ENCODE measurements at places on chromosomes 3 and 15.
A peak's percentile ranks its signal among the peaks of the same experiment; 100 is the strongest.

- DNase-seq = no peak
Measured at GRCh38 chr15:88834211-88834812, 31.1 kb downstream of the ACAN start.

DNA sequence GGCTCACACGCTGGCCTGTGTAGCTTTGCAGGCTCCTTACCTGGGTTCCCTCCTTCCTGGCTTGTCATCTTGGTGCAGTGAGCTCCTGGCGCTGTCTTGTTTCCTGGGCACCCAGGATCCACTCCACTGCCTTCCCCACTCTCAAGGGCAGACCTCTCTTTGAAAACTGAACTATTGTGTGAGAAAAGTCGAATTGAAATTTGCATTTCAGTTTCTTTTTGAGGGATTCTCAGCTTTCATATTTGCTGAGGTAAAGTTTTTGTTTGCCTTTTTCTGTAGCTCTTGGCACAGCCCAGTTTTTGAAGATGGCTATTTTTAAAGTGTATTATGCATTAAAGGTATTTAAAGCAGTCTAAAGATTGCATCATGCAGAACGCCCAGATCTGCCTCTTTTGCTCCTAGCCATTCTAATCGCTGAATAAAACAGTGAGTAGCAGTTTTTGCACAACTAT lies 70.1 kb downstream of the CCK start:
- DNase-seq = no peak

DNA sequence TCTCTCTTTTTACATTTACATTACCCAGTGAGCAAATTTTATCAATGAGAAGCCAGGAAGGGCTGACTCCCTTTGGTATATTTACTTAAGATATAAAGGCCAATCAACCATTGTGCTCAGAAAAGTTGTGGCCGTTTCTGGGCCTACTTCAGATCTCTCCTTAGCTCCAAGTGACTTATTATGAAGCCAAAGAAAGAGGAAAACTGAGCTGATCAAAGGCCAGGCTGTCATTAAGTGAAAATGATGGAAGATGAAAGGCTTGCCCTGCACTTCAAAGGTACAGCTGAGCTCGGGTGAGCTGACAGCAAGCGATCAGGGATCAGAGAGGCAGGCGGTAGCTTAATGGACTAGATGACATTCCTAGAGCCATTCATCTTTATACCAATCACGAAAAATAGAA lies 24.8 kb downstream of the VGLL4 start:
- DNase-seq = no peak

- peak; percentile 63 for DNase-seq
Measured at GRCh38 chr3:158109804-158110657, at the start of gene RSRC1. Gene RSRC1, plus strand, starts transcription at chr3:158110089. Its CDS starts 12,016 bp downstream, at chr3:158122105.

GRCh38 chr3:178739720-178740119 lies 203.5 kb downstream of the KCNMB2 start:
- no peak for DNase-seq

DNA sequence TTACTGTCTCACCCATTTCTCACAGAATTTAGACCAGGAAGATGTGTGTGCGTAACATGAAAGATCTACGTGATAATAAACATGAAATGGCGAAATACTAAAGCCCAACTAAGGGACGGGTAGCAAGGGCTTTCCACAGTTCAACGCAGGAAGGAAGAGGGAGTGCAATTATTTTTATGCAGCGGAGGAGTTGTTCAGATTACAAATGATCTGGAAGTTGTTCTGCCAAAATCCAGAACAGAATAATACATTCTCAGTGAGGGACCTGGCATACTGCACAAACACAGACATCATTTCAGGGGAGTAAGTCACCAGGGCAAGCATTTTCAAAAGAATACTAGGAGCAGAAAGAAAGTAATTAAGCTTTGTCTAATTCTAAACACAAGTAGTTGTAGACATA lies 133.6 kb upstream of the RAP2B start:
- DNase-seq = no peak

GRCh38 chr3:186909078-186909853 lies 21.1 kb upstream of the ST6GAL1 start:
- DNase-seq = peak; percentile 52

DNA sequence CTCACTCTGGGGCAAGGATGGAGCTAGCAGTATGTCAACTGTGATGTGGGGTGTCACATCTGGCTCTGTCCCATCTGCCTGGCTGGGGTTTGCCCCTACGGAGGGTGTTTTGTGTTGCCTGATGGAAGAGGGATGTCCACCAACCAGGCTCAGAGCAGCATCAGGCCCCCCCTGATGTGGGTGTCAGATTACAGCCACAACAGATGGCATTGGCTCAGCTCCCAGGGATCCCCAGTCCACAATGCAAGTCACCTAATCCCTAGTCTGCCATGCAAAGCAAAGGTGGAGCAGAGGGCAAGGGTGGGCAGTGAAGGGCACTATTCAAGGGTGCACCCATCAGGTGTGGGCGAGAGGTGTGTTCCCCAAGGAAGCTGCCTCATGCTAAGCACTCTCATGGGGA lies 48.9 kb upstream of the AMOTL2 start:
- no peak for DNase-seq

DNA sequence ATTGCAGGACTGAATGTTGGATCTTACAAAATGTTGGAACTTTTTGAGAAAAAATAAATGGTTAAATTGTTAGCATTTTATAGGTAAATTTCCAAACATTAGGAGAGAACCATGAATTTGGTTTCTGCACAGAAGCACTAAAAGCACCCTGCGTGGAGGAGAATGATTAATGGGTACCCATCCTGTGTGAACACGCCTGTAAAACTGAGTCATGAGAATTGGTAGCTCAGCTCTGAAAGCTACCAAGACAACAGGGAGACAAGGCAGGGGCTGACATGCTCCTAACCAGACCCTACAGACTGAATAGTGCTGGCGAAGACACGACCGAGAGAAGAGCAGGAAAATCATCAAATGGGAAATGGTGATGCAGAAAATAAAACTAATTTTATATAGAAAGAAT lies 32.4 kb upstream of the MTMR10 start:
- DNase-seq = no peak

- DNase-seq = no peak
Measured at GRCh38 chr15:42728560-42728959, 8.4 kb downstream of the CDAN1 start.

DNA sequence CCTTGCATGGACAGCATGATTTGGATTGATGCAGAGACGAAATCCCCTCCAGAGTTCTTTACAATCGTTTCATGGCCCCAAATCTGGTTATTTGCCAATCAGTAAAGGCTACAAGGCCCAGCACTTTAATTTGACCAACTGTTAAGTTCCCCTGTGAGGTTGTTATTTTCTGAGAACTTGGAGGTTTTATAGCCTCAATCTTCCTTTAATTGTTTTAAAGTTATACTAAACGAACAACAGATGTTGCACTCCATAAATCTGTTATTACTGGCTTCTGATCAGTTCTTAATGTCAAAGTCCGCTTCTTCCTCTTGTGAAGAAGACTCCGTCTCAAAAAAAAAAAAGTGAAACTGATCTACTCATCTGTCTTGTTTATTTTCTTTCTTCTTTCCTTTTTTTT lies 30.8 kb downstream of the LARP6 start:
- no peak for DNase-seq

DNA sequence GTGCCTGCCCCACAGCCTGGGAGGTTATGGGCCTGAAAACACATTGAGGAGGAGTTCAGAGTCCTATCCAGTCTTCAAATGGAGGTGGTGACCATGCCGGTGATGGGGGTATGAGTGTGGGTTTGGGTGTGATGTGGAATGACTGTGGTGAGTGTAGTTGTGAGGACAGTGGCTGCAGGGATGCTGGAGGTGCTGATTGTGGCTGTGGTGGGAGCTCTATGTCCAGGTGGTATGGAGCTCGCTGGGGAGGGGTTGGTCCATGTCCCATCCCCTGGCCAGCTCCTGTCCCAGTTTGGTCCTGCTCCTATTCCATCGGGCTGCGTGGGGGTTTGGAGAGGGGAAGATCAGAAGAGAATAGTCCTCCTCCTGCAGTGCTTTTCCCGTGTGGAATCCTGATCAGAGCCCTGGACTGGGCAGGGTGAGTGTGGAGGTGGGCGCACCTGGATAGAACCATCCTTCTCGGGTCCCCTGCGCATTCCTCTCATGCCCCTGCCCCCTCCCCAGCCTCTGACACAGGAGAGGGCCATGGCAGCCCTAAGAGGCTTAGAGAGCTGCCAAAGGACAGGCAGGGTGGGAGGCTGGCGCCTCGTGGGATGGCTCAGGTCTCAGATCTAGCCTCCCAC lies 23.0 kb upstream of the GOLGA6C start:
- no peak for DNase-seq
